ENCODE measurements at places on chromosomes 12 and 14. TPM values are rescaled to one million over a fixed set of nuclear protein-coding genes. Genes with fewer than 3 reads are reported as not detected.

OR6C6 gene
- not detected for total RNA-seq

PAPLN gene
- total RNA-seq: 0.63 TPM

DNA sequence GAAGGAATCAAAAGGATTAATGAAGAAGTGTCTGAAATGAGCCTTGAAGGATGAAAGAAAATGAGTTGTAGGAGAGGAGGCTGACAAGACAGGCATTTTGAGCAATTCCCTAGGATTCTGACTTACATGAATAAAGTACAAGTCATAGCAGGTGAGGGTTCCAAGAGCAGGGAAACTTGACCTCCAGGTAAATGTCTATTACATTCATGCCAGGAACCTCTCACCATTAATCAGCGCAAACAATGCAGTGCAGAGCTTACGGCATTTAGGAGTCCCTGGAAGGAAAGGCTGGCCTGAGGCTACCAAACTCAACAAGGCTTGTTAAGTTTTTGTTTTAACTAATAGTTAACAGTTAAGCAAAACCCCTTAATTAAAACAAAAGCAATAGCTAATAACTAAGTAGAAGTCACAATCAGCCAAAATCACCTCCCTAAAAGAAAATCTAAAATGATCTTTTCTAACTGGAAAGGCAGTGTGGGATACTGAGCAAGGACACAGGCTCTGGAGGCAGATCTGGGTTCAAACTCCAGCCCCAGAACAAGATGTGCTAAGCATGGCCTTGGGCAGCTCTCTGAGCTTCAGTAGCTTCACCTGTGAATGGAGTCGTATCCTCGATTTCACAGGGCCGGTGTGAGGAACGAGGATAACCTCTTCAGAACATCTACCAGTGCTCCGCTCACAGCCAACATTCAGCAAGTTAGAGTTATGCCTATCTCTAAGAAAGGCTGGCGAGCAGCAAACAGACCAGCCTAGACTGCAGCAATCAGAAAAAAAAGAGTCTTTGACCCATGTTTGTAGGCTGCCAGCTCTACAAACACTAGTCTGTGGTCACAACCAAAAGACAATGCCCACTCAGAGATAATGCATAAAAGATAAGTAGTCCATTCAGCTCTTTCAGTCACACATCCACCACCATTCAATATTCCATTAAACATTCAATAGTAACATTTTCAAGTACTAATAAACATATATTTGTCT, 16.9 kb downstream of the PPTC7 start:
- DNase-seq: no peak

DNA sequence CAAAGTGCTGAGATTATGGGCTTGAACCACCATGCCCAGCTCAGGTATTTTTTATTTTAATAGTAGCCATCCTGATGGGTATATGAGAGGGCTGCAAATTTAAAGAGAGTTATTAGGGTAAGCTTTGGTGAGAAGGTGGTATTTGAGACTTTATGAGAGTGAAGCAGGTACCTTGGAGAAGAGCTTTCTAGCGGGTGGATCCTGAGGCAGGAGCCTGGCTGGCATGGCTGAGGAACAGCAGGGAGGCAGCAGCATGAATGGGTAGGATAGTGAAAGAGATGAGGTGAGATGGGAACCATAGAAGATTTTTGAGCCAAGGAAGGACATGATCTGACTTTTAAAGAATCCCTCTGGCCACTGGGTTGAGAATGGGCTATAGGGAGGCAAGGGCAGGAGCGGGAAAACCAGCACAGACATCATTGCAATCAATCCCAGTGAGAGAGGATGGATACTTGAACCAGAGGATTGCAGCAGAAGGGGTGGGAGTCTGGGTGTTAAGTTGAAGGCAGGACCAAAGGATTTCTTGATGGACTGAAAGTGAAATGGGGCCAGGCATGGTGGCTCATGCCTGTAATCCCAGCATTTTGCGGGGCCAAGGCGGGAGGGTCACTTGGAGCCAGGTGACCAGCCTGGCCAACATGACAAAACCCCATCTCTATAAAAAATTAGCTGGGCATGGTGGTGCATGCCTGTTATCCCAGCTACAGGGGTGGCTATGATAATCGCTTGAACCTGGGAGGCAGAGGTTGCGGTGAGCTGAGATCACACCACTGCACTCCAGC, 5.7 kb downstream of the SVOP start:
- DNase-seq: no peak

All from LHCN-M2 (cell line).